ENCODE measurements at places on chromosomes 4 and X. TPM values are rescaled to one million over a fixed set of nuclear protein-coding genes. Genes with fewer than 3 reads are reported as not detected.

DNA sequence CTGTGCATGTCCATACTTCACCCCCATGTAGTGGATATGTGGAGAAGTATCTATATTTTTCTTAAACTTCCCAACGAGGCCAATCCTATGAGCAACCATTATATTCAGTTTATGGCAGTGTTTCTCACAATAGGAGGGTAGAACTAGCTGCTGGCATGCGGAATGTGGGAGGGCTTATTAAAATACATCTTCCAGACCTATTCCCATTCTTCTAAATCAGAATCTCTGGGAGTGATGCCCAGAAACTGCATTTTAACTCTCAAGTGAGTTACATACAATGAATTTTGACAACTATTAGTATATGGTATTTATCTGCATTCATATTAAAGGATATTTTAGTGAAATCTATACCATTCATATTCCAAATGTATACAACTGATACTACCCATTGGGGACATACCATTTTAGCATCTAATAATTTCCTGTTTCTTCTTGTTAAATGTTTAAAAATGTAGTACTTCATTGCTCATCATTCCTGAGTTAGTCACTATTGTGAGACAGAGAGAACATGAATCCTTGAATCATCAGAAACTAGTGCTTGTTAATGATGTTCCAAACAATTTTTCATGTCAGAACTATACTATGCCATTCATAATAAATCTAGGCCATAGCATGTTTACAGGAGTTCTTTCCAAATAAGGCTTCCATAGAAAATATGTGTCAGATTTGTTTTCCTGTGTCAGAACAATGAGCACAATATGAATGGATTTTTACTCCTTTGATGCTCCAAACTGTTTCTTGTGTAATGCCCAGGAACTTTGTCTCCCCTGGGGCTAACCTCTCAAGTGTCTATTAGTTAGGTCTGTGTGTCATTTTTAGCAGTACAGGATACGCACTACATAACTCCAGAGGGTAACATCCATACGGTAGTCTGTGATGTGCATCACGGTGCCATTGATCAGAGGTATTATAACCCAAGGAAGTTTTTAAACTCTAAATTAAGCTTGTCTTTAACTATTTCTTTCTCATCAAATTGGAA is 198.8 kb upstream of the BMP3 start:
- DNase-seq = no peak

- no peak for DNase-seq
Observed at GRCh38 chr4:184444953-184445309, 29.4 kb downstream of the IRF2 start.

DNA sequence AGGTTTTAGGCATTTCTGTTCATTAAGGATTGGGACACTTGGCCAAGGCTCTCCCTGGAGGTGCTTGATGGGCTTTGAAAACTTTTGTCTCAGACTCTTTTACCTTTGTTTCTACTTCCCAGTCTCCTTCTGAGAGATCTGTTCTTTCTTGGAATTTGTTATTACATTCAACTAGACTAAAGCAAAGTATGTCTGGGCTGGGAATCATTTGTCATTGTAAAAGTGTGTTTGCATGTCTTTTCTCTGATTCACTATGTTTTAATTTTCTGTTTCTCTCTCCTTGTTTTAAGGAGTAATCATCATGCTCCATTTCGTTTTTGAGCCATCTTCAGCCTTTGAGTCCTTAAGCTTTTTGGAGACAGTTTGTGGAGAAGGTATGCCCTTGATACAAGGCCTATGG is 12.2 kb upstream of the PGRMC2 start:
- DNase-seq = no peak

DNA sequence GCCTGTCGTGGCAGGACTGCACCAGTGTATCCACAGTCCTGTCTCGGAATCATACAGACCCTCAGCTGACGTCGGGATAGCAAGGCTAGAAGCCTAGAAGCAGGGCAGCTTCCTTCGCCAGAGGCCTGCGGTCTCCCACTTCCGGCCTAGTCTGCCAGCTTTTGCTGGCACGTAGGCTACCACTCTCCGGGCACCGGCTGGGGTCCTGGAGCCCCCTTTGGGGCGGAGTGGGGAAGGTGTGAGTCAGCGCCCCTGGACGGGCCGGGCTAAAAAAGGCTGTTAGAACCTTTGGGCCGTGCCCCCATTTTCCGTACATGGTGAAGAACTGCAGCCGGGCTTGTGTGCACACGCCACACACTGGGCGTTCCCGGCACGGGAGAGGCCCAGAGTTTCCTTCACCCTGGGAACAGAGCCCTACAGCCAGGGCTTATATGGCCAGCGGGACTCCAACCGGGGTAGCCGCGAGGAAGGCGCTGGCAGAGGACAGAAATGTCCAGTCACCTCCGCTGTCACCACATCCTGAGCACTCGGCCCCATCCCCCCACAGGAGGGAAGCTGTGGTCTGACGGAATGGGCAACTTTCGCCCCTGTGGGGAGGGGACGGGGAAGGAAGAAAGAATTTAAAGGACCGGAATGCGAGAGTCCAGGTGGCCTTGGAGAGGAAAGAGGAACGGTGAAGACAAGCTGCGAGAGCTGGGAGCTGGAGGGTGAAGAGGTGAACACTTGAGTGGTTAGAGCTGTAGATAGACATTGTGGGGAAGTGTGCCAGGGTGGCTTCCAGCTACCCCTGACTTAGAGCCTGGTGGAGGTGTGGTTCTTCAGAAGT is 4.6 kb downstream of the MAGIX start:
- no peak for DNase-seq

DNA sequence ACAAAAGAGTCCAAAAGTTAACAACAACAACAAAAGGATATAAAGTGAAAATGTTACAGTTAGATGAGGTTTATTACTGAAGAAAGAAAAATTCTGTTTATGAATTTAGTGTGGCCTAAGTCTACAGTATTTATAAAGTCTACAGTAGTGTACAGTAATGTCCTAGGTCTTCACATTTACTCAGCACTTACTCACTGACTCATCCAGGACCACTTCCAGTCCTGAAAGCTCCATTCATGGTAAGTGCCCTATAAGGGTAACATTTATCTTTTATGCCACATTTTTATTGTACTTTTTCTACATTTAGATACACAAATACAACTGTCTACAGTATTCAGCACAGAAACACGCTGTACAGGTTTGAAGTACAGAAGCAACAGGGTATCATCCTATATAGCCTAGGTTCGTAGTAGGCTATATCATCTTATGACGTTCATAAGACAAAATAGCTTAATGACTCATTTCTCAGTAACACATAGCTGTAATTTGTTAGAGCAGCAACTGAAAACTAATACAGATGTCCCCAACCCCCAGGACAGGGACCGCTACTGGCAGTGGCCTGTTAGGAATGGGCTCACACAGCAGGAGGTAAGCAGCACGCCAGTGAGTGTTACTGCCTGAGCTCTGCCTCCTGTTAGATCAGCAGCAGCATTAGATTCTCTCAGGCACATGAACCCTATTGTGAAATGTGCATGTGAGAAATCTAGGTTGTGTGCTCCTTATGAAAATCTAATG is 61.3 kb downstream of the CENPC start:
- DNase-seq = no peak

GRCh38 chrX:97616883-97617530 is 733.3 kb downstream of the RPA4 start:
- no peak for DNase-seq

DNA sequence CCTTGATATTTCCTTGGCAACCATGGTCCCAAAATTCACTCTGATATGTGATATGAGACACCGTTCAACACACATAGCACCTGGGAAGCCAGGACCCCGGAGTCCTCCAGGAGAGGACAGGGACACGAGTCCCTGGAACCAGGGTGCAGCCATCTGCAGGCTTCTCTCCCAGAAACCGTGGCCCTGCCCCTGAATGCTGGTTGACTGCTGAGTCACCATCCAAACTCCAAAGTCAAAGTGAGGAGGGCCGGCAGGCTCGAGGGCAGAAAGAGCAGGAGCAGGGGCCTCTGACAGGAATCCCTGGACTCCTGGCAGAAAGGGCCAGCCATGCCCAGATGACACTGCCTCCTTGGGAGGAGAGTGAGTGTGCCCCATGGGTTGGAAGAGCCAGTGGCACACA is 6.9 kb upstream of the PNMA6A start:
- DNase-seq = no peak

DNA sequence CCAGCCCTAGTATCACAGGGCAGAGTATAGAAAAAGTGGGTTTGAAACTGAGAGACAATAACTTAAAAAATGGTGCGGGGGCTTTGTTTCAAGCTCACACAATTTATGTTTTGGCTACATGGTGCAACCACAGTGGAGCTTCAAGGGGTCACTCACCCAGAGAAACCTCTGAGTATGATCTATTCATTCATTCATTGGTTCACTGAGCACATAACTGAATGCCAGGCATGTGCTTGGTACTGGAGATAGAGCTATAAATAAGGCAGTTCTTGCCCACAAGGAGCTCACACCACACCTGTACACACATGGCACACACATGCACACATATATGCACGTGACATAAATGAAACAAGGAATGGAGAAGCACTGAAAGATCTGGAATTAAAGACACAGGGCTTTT is 171.4 kb downstream of the NHS start:
- no peak for DNase-seq

- no peak for DNase-seq
Observed at GRCh38 chr4:102554482-102554881, 53.3 kb downstream of the NFKB1 start.

- no peak for DNase-seq
Observed at GRCh38 chr4:62709618-62710252, 1509.6 kb downstream of the ADGRL3 start.

DNA sequence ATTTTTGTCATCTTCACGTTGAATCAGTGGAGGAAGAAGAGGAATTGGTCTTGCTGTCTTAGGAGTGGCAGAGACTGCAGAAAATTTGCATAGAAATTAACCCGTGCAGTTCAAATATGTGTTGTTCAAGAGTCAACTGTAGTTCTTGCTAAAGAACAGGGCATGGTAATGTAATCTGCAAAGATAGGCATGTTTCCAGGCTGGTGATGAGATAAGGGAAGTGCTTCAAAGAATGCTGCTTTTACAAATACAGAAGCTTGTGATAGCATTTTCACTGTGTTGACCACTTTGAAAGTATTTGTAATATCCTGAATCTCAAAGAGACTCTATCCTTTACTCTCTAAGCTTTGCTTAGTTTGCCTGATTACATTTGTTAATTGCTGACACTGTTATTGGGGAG is 60.1 kb downstream of the PRRG1 start:
- DNase-seq = no peak

- DNase-seq = no peak
Observed at GRCh38 chrX:24097741-24098260, 43.0 kb downstream of the EIF2S3 start.

DNA sequence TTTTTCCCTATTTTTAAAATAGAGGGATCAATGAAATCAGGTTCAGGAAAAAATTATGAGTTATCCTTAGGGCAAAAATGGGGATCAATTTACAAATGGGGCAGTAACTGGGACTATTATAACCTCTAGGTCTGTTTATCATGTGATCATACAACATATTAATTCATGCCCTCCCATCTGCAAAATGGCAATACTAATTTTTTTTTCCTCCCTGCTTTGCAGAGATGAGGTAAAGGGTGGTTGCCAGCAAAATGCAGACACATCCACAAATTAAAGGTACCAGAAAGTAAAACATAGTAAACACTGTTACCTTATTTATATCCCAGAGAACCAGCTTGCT is 467 bp downstream of the HSD17B11 start:
- no peak for DNase-seq

DNA sequence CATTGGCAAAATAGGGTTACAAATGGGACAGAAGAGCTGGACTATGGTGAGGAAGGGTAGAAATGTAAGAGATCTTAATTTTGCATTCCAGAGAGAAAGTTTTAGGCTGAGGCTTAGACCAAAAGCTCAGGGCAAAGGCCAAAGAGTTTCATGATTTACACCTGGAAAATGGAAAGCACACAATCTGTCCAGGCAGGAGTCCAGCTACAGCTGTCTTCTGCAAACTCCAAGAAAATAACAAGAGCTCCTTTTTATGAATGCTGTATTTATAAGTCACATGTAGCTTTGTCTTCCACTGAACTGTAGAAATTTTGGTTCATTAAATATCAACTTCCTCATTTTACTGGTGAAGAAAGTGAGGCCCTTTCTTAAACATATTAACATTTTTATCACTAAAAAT is 288.0 kb upstream of the ATOH1 start:
- no peak for DNase-seq

DNA sequence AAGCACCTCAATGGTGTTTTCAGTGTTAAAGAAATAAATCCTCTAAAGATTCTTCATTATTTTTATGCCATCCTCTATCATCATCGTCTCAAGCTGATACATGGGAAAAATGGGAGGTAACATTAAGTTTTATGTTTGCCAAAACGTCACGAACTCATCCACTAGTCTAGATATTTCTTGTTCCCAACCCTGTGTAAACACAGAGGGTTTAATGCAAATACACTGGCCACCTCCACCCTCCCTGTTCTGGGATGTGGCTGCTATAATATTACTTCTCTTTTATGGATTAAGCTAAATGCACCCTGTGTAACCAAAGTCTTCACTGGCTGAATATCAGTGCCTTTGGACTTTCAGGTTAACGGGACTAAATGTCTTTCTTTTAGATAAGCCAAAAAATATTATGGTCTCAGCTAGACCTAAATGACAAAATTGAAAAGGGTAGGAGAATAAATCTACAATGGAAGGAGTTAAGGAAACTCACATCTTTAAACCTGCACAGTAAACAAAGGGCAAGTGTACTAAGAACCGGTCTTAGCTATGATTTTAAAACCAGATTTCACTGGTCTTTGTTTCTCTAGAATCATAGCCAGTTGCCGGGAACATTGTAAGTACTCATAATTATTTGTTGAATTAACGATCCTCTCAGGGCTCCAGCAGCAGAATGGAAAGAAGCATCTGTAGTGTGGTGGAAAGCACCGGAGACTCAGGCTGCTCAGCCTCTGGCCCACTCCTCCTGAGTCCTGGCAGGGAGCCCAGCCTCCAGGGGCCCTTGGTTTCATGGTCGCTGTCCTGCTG is 103.5 kb upstream of the NOCT start:
- DNase-seq = no peak

- no peak for DNase-seq
Observed at GRCh38 chr4:4837316-4837715, 22.1 kb upstream of the MSX1 start.

DNA sequence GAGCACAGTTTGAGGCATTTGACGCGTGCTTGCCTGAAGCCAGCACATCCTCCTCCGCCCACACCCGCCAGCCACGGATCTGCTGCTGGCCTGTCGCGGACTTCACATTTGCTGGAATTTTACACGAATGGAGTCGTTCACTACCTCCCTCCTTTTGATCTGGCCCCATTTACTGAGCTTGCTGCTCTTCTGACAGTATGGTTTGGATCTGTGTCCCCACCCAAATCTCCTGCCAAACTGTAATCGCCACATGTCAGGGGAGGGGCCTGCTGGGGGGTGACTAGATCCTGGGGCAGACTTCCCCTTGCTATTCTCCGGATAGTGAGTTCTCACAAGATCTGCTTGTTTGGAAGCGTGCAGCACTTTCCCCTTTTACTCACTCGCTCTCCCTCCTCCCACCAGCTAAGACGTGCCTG is 19.9 kb upstream of the CPLX1 start:
- DNase-seq = peak; percentile 48

- no peak for DNase-seq
Observed at GRCh38 chr4:144754562-144755410, 108.8 kb downstream of the HHIP start.

Gene KLB
- total RNA-seq = not detected

Gene POLA1
- 13.2 TPM for total RNA-seq

Gene KCNIP4
- 30.4 TPM for total RNA-seq

Gene GATA1
- total RNA-seq = not detected

Gene SYN1
- total RNA-seq = 34.2 TPM

Gene PPP1R3F
- 16.1 TPM for total RNA-seq

Gene CETN2
- 23.6 TPM for total RNA-seq

Gene AMTN
- not detected for total RNA-seq
